Left cardiac atrium (tissue), 4 donors: ENCODE measurements at places on chromosomes 3 and 15. TPM values are rescaled to one million over a fixed set of nuclear protein-coding genes. Genes with fewer than 3 reads are reported as not detected.

DNA sequence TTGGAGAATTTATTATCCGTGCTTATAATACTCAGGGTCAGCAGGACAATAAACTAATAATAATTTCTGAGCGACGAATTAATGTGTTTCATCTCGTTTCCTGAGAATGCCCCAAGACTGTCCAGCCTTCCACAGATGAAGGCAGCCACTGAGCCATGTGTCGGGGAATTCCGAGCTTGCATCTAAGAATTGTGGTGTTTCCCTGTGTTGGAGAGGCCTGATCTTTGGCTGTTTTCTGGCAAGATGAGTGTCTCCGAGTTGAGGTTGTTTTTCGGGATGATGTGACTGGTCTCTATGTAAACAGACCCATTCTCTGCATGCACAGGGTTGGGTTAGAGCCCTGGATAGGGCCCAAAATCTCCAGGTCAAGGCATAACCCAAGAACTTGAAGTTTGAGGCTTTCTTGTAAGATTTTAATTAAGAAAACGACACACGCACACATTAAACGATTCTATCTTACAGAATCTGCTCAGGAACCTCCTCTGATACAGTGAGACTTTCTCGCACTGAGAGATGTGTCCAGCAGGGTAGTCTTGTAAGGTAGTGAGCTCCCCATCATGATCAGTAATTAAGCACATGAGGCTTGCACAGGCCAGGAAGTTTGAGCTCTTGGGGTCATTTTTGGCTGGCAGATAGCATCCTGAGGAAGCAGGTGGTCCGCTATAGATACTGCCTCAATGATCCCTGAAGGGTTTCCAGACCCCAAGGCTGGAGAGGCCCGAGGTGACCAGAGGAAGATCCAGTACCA, 14.4 kb downstream of the FGD5 start:
- DNase-seq: no peak

SLC51A gene
- 0.50 TPM for total RNA-seq

ARGFX gene
- total RNA-seq: not detected

NEIL1 gene
- total RNA-seq: 9.5 TPM
